ENCODE measurements at places on chromosomes 13 and 19. TPM values are rescaled to one million over a fixed set of nuclear protein-coding genes. Genes with fewer than 3 reads are reported as not detected.

Gene NFIX
- polyA plus RNA-seq: not detected

Gene ZNF493
- 18.3 TPM for polyA plus RNA-seq

Gene DLEU7
- not detected for polyA plus RNA-seq

Gene KLF2
- polyA plus RNA-seq: 91.0 TPM

Gene PTGER1
- 0.17 TPM for polyA plus RNA-seq

Gene CYP4F8
- not detected for polyA plus RNA-seq

Gene BORA
- 8.1 TPM for polyA plus RNA-seq

Gene TRPC4
- not detected for polyA plus RNA-seq

Gene LILRB4
- 0.27 TPM for polyA plus RNA-seq

Gene HCN2
- not detected for polyA plus RNA-seq

Gene PTPRH
- polyA plus RNA-seq: not detected

Gene FSTL3
- polyA plus RNA-seq: 1.4 TPM

Gene SYNE4
- polyA plus RNA-seq: not detected

Gene CDX2
- polyA plus RNA-seq: not detected

Gene PSG6
- polyA plus RNA-seq: not detected

Gene CGB5
- not detected for polyA plus RNA-seq

Gene DKKL1
- not detected for polyA plus RNA-seq

Gene HRC
- polyA plus RNA-seq: not detected

Gene CLEC11A
- polyA plus RNA-seq: 4.2 TPM

Gene WDR88
- polyA plus RNA-seq: 0.45 TPM

Gene LRCH1
- polyA plus RNA-seq: 6.6 TPM

Gene CABP5
- 0.69 TPM for polyA plus RNA-seq

Gene OR7C1
- polyA plus RNA-seq: not detected

Gene LMTK3
- polyA plus RNA-seq: not detected

Gene S1PR5
- 659 TPM for polyA plus RNA-seq

Gene CGB1
- polyA plus RNA-seq: not detected

Gene KANK3
- 8.0 TPM for polyA plus RNA-seq

Gene PODNL1
- not detected for polyA plus RNA-seq

Gene CEBPA
- 2.7 TPM for polyA plus RNA-seq

Gene PSPC1
- 36.6 TPM for polyA plus RNA-seq

Gene TBXA2R
- 3.1 TPM for polyA plus RNA-seq

Gene ZNF563
- 5.3 TPM for polyA plus RNA-seq

Gene CYP4F3
- not detected for polyA plus RNA-seq

Gene KCNN1
- not detected for polyA plus RNA-seq

Gene ZGLP1
- polyA plus RNA-seq: not detected

Gene ZNF823
- 1.7 TPM for polyA plus RNA-seq

Gene IGFL3
- polyA plus RNA-seq: not detected

Gene ANGPTL4
- polyA plus RNA-seq: not detected

Gene RCBTB2
- polyA plus RNA-seq: 49.1 TPM

Gene ASF1B
- 7.0 TPM for polyA plus RNA-seq

Gene TMIGD2
- 86.1 TPM for polyA plus RNA-seq

Gene SHD
- not detected for polyA plus RNA-seq

Gene STOML3
- polyA plus RNA-seq: not detected

Gene DNMT1
- polyA plus RNA-seq: 21.8 TPM

Gene ZFP82
- polyA plus RNA-seq: 4.5 TPM

Gene WTIP
- 0.03 TPM for polyA plus RNA-seq

Gene RNF17
- polyA plus RNA-seq: not detected

Gene CALR3
- polyA plus RNA-seq: 0.25 TPM

Gene COX7A1
- polyA plus RNA-seq: not detected

Gene KLK4
- not detected for polyA plus RNA-seq

Gene PEPD
- 181 TPM for polyA plus RNA-seq

Gene FOXA3
- polyA plus RNA-seq: not detected

Gene ZNF557
- 8.4 TPM for polyA plus RNA-seq

Gene RB1
- 30.2 TPM for polyA plus RNA-seq

Data from immature natural killer cell (primary cell).